ENCODE measurements at places on chromosomes 7 and 10.

GRCh38 chr10:7364474-7364873 is 46.4 kb downstream of the SFMBT2 start:
- DNase-seq = no peak

- no peak for DNase-seq
Observed at GRCh38 chr10:132813560-132814468, 27.9 kb upstream of the NKX6-2 start.

- no peak for DNase-seq
Observed at GRCh38 chr10:69262292-69262751, 16.0 kb upstream of the HK1 start.

GRCh38 chr10:119393019-119393418 is 149.5 kb downstream of the RGS10 start:
- DNase-seq = no peak

DNA sequence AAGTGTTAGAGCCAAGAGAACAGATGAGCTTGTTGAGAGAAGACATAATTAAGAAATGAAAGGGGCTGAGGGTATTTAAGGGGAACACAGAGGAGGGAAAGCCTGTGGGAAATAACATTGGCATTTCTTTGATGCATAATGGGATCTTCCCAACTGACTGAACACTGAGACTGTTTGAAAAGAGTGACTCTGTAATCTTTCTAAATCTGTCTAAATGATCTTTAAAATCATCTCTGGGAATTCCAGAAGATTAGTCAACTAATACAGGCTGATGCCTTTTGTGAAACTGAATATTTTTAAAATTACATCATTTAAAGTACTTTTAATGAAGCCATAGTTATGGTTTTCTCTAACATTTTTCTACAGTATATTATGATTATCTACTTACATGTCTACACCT is 17.4 kb upstream of the SLC35G1 start:
- DNase-seq = no peak

- no peak for DNase-seq
Observed at GRCh38 chr7:18570890-18571478, 75.4 kb downstream of the HDAC9 start.

DNA sequence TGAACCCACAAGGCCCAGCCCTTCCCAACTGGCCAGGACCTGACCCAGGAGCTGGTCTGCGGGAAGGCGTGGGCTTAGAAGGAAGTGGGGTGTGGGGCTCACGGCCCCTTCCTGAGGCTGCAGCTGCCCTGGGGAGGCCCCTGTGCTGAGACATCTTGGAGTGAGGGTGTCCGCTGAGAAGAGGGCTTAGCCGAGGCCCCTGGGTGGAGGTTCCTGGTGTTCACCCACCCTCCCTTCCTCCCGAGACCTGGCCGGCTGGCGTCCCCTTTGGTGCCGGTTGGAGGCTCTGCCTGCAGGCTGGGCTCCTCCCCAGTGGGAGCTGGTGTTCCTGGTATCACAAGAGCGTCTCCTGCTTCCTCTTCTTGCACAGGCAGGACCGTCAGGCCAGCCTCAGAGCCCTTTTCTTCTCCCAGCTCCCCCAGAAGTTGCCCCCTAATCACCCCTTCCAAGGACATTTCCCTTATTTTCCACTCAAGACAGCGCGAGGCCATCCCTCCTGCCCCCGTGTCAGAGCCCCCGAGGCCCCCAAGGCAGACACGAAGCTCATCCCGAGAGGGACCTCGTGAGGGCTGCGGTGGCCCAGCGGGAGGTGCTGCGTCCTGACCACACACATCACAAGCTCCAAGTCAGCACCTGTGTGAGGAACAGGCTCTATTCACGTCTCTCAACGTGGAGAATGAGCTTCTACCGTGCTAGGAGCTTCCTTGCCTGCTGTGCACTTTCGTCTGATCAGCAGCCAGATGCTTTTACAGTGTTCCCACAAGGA is 25.1 kb upstream of the FAM20C start:
- no peak for DNase-seq

DNA sequence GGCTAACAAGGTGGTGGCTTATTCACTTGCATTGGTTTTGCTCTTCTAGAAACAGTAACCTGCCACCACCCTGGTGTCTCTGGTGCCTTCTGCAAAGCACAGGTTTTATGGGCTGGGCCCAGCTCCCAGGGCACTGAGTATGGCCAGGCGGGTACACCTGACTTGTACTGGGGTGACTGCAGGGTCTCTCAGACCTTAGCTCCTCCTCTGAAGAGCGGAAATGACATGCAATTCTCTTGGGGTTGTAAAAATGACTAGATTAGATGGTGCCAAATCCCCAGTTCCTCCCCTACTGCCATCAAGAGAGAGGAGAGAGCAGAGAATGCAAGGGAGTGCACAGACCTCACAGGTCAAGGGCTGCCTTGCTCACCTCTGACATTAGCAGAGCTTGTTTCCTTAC is 14.7 kb downstream of the ESYT2 start:
- DNase-seq = no peak

- DNase-seq = no peak
Observed at GRCh38 chr7:49187543-49188268, 263.4 kb downstream of the CDC14C start.

- DNase-seq = no peak
Observed at GRCh38 chr10:61404751-61405150, 48.4 kb downstream of the TMEM26 start.

DNA sequence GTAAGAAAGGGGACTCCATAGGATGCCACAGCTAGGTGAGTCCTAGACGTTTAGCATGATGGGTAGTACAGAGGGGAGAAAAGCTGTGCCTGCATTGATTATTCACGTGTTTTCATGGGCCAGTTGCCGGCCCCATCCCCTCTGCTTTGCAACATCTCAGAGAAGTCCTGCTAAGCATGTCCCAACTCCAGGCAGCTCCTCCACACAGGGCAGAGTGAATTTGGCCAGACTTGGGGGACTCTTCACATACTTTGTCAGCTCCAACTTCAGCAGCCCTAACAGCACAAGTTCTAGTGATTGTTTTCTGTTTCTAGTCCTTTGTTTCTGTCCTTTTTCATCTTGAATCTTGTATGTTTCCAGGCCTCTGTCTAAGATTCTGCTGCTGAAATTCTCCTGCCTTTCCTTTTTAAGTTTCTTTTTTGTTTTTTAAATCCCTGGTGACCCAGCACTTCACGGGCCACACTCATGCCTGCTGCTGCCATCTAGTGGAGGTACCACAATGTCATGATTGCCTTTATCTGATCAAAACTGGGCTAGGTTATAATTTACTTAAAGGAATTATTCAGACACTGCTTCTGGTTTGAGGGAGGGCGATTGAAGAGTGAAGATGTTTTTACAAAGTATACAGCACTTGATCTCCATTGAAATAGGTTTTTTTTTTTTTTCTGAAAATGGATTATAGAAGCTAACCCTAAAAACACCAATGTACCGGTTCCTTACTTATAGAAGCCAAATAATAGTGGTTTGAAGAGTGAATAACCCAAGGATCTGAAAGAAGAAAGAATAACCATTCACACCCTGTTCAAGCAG is 276.9 kb downstream of the CSTF2T start:
- no peak for DNase-seq

DNA sequence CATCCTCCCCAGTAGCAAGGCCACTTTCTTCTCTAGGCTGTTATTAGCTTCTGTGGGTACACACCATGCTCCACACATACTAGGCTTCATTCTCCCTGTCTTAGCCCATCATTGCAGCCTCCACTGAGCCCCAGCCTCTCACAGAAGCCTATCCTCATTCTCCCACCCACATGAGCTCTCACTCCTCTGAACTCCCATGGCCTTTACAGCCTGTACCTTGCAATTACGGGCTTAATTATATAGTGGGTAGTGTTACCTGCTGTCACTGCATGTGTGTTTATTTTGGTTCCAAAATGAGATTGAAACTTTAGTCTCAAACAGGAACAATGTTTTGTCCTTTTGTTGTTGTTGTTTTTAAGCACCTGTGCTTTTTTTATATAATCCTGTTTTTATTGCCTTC is 460.0 kb downstream of the KCNMA1 start:
- DNase-seq = no peak

- DNase-seq = no peak
Observed at GRCh38 chr7:155806096-155806871, 6.0 kb downstream of the SHH start.

DNA sequence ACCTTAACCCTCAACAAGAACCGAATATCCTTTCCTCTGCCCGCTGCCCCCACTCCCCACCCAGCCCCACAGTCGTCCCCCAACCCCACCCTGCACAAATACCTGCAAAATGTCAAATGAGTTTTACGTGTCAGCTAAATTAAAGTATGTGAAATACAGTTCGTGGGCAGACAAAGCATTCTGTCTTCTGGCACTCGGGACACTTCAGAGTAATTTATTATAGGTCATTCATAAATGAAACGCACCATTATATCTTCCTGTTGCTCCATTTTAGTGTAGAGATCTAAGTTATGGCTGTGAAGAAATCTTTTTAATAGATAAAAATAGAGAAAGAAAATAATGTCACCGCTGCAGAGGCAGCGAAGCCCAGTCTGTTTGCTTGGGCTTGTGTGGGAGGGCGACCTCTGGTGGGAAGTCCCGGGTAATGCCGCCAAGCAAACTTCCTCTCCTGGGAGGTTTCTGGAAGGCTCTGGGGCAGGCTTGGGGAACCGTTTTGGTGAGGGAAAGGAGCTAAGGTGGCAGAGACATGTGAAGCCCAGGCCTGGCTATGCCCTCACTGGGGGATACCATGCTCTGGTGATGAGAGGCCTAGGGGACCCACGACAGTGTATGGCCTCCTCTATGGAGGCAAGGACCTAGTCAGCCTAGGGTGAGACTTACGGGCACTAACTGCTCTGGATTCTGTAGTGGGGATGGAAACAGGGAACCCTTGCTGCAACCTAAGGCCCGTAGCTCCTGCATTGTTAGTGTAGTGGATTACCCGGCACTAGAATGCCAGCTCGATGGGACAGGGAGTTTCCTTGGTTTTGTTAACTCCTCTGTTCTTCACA is 604.9 kb downstream of the LRMDA start:
- DNase-seq = peak; percentile 33

GRCh38 chr10:67794909-67795460 is 43.0 kb downstream of the DNAJC12 start:
- DNase-seq = no peak

- DNase-seq = no peak
Observed at GRCh38 chr7:111560773-111561653, 1.3 kb downstream of the IMMP2L start.

GRCh38 chr7:73463260-73463659 is 29.7 kb downstream of the FZD9 start:
- DNase-seq = no peak

DNA sequence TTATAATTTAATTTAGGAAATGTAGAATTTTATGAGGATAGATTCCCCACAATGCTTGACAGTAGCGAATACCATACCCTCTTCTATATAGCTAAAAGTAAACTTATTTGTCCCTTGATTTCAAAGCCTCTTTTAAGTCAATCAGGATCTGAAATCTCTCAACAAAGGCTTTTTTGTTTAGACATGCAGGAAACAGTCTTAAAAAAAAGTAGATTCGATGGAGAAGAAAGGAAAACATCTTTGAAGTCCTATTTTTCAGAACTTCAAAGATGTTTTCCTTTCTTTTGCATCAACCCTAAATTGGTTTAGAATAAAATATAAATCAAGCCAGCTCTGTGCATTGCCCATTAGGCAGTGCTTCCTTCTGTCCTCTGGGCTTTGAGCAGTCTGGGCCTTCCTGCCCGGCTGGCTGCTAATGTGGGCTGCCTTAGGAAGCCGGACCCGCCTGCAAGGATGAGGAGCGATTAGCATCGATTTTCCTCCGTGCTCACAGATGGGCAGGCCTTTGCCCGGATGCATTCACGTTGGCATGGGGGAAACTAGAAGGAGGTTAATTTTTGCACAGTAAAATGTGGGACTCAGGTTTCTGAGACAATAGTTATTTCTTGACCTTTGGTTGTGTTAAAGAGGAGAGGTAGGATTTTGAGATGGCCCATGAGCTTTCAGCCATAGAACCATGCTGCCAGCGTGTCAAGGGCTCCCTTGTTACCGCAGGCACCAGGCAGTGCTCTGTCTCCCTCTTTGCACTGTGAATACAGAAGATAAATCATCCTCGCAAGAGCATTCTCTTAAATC is 15.5 kb downstream of the MSRB2 start:
- DNase-seq = no peak

- no peak for DNase-seq
Observed at GRCh38 chr10:47323636-47324296, 1.5 kb downstream of the GDF2 start.

DNA sequence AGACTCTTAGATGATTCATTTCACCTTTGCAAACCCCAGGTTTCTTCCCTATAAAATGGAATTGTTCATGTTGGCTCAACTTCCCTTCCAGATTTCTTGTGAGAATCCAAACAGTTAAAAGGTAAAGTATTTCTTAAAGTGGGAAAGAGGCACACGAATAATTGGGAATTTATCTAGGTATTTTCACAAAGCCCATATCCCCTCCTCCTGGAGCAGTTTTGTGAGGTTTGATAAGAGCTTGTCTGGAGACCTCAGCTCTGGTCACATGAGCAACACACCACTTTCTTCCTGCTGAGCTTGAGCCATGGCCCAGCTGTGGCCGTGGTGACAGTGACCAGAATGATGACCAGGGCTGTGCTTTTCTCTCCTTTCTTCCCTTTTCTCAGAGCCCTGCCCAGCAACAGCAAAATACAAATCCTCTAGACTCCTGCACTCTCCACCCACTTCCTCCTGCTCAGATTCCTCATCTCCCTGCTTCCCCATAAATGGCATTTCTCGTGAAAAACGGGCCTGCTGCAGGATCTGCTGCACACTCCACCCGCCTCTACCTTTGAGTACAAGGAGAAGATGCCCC is 87.7 kb downstream of the PIK3CG start:
- no peak for DNase-seq

- peak; percentile 46 for DNase-seq
Observed at GRCh38 chr10:80530251-80530650, 7.5 kb upstream of the SH2D4B start.

All from stimulated activated CD4-positive, alpha-beta T cell treated with anti-CD3 and anti-CD28 coated beads, Interleukin-4, amount 100 ng/mL, for 4 hours (primary cell).